ENCODE measurements at places on chromosomes 5 and 9.

- peak; percentile 95 for DNase-seq
Measured at GRCh38 chr9:135907431-135908092, at the start of gene CAMSAP1. Gene CAMSAP1, minus strand, starts transcription at chr9:135907546. Its CDS starts 387 bp downstream, at chr9:135907159.

DNA sequence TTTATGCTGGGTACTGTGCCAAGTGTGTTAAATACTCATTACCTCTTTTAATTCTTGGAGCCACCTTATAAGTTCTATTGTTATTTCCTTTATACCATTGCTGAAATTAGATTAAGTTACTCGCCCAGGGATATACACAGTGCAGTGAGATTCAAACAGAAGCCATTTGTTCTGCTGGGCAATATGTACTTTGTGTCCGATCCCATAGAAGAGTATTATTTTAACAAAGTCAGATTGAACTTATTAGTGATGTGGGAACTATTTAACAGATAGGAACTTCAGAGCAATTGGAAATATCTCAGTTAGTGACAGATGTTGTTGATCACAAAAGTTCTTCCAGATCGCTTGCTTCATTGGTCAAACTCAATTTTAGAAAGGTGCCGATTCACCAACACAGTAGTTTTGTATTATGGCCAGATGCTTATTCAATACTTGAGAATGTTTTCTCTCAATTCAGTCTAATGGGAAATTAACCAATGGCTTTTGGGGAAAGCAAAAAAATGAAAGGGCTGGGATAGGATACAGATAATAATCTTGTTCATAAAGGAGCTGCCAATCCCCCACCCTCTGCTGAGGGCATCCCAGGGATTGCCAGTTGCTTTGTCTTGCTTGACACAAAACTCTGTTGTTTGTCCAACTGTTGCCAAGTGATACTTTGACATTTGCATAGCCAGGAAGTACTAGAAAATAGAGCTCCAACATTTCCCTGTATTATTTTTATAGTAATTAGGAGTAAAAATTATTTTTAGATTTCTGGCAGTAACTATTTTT lies 94.8 kb upstream of the SEMA6A start:
- DNase-seq = peak; percentile 10

DNA sequence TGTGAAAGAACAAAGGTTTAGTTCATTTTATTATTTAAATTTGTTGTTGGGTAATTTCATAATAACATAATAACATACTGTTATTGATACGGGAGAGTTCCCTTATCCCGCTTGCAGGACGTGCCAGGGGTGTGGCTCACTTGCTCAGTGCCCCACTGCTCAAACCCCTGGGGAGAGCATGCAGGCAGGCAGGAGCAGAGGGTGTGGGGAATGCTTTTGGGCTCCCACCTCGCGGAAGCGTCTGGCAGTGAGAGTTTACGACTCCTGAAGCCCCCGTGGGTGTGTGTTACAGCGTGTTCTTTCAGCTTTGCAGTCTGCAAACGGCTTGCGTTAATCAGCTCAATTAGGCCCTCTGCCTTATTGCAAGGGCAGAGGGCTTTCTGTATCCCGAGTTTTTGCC lies 675.9 kb downstream of the SEMA5A start:
- DNase-seq = no peak

- no peak for DNase-seq
Measured at GRCh38 chr5:93164690-93165089, 416.3 kb downstream of the NR2F1-AS1 start.

DNA sequence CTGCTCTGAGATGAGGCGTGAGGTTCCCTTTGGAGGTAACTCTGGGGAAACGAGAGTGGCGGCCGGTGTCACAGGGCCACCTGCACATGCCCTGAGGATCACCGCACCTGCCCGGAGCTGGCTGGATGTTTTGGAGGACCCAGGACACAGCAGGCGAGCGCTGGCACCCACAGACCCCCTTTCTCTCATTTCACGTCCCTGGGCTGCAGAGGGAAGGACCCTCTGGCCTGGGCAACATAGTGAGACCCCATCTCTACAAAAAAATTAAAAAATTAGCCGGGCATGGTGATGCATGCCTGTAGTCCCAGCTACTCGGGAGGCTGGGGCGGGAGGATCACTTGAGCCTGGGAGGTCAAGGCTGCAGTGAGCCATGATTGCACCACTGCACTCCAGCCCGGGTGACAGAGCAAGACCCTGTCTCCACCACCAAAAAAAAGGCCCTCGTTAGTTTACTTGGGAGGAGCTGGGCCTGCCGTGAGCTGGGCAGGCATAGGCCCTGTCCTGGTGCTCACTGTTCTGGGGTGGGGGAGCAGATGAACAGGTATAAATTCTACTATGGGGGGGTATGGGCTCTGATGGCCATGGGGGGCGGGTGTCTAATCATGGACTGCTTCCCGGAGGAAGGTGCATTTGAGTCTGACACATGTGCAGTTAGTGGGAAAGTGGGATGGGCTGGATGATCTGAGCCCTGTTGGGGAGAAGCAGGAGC lies 96.9 kb upstream of the RAPGEF1 start:
- DNase-seq = no peak

- peak; percentile 69 for DNase-seq
Measured at GRCh38 chr5:177005619-177006264, 837 bp downstream of the UIMC1 start.

- peak; percentile 77 for DNase-seq
Measured at GRCh38 chr5:141850244-141850768, 27.9 kb downstream of the PCDH1 start.

DNA sequence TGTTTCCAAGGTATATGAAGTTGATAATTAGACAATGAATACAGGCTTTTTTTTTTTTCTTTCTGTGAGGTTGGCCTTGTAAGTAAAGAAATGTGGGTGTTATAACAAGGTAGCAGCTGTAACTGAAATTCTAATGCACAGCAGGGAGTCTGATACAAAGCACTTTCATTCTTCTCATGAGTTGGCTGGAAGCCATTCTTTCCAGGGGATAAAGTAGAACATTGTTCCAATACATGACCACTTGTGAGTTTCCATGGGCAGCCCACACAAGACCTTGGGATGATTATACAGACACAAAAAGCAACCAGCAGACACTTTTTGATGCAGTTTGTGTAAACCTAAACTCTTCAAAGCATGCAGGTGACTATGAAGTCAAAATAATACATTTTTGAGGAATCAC lies 1785.9 kb upstream of the WWC1 start:
- no peak for DNase-seq

DNA sequence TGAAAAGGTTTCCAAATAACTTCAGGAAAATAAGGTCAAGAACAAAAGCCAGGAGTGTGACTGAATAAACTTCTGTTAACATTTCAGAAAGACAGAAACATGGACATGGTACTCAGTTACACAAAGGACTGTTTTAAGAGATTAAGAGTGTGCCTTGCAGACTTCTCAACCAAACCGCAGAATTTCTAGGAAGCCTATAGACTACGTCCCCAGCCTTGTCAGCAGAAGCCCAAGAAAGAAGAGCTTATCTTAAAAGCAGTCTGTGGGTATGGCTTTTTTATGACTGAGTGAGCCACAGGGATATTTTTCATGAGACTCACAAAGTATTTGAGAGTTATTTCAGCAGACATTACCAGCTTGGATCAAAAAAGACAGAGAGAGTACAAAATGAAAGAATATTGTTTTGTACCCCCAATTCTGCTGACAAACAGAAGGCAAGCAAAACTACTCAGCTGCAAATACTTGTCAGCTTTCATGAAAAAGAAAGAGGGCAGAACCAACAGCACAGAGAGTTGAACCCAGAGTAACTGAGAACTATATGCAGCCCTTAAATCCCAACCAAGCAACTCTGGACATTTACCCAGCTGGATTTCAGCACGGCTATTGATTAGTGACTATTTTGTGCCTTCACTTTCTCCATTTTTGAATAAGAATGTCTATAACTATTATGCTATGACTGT lies 711.0 kb upstream of the CTNND2 start:
- no peak for DNase-seq

GRCh38 chr5:6636293-6636692 lies 3.1 kb downstream of the SRD5A1 start:
- DNase-seq = no peak

GRCh38 chr9:136364942-136365774 lies 1.6 kb upstream of the DNLZ start:
- DNase-seq = no peak

- no peak for DNase-seq
Measured at GRCh38 chr9:114235033-114235661, 79.8 kb downstream of the COL27A1 start.

DNA sequence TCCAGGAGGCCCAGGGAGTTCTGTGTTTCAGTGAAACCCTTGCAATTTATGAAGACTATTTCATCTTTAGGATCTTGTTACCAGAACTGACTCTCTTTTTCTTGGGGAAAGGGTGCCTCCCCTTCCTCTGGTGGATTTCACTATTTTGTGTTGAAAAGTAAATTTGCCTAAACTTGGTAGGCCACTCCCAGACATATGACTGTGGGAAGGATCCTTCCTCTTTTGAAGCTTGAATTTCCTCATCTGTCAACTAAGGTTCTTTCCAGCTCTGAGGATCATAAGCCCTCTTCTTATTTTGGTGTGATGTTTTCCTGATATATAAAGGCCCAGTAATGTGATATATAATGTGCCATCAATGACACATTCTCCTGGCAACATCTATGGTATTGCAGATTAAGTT lies 59.1 kb upstream of the ZFAND5 start:
- DNase-seq = no peak

DNA sequence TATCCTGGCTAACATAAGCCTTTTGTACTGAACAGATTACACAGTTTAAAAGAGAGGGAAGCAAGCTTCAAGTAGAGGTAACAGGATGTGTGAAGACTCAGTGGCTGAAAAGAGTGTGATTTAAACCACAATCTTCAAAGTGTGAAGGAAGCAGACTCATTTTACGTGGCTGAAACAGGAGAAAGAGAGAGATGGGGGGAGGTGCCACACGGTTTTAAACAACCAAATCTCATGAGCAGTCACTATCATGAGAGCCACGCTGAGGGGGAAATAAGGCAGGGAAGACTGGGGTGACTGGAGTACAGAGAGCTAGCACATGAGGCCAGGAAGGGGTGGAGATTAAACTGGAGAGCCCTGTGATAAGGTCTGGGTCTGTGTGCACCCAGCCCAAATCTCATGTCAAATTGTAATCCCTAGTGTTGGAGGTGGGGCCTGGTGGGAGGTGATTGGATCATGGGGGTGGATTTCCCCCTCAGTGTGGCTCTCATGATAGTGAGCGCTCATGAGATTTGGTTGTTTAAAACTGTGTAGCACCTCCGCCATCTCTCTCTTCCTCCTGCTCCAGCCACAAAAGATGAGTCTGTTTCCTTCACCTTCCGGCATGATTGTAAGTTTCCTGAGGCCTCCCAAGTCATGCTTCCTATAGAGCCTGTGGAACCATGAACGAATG lies 318.6 kb upstream of the CD180 start:
- DNase-seq = no peak

DNA sequence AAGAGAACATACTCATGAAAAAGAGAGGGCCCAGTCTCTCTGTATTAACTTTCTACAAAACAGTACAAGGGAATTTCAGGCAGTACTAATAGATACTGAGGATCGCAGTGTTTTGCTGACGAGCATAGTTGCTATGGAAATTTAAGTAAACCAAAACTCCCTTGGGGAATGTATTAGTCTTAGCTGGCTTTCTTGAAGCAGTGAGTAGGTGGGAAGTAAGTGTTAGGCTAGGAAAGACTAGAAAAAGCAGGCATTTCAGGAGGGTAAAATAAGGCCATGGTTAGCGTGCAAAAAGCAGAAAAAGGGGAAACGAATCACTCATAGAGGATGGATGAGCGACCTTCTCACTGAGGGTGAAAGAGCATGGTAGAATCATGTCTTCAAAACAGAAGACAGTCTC lies 84.3 kb upstream of the ACTBL2 start:
- DNase-seq = no peak

- no peak for DNase-seq
Measured at GRCh38 chr5:129377504-129377903, 82.6 kb upstream of the ADAMTS19 start.

GRCh38 chr5:133371371-133372155 lies 240.8 kb downstream of the FSTL4 start:
- DNase-seq = no peak

DNA sequence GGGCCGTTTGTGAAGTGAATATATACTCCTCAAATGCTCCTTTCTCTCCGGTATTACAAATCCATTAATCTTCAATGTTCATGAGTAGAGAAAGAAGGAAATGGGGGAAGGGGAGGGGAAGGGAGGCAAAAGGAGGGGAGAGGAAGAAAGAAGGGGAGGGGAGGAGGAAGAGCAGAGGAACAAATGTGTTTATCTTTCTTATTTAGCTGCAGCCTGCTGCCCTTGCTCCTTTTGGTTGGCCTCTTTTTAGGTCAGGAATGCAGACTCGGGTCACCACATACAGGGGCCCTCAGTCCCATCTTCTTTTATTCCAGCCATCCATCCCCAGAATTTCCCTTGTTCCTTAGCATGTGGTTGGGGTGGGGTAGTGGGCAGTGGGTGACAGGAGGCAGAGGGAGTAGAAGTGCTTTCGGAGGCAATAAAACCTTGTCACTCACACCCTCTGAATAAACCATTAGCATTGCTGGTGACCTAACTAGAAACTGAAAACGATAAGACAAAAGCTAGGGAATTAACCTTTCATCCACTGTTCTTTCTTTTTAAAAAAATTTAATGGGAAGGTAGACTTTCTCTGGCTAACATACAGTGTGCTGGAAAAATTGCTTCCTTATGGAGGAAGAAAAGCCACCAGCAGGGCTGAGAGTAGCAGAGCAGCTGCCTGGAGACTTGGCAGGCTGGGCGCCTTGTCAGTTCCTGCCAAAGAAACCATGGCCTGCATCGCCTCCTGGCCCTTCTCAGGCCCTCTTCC lies 16.8 kb upstream of the PRLR start:
- DNase-seq = no peak

DNA sequence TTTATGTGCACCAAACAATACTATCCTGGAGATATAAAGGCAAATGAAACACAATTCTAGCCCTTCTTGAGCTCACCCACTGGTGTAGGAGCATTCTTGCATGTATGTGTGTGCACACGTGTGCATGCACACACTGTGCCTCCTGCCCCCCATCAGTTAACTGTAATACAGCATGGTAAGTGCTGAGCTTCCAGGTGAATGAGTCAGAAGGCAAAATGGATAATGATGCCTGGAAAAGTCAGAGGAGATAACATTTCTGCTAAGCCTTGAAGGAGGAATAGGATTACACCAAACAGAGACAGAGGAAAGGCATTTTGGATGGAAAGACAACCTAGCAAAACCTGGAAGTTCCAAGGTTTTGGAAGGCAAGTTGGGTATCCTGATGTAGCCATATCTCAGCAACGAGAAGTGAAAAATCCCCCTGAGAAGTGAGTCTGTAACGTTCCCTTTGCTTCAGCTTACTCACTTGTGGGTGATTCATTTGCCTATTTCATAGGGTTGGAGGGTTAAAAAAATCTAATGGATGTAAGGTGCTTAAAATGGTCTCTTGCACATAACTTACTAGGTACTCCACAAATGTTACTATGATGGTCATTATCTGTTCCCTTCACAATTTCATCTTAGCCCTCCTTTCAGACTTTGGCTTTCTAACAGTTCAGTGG lies 101.4 kb upstream of the STC2 start:
- no peak for DNase-seq

DNA sequence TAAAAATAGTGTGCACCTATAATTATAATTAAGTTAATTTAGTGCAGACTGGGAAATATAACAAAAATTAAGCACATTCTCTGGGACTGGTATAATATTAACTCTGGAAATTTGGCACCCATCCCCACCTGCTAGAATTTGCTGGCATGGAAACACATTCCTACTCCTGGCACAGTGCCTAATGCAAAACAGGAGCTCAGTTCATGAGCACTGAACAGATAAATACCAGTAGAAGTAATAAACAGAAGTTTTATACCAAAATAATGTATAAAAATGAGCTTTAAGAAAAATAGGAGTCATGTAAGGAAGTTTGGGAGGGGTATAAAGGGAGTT lies 23.7 kb upstream of the NPR3 start:
- DNase-seq = no peak
